ENCODE measurements at places on chromosomes 4 and X.

GRCh38 chr4:105451346-105451745, 22.5 kb downstream of the PPA2 start:
- DNase-seq = no peak

DNA sequence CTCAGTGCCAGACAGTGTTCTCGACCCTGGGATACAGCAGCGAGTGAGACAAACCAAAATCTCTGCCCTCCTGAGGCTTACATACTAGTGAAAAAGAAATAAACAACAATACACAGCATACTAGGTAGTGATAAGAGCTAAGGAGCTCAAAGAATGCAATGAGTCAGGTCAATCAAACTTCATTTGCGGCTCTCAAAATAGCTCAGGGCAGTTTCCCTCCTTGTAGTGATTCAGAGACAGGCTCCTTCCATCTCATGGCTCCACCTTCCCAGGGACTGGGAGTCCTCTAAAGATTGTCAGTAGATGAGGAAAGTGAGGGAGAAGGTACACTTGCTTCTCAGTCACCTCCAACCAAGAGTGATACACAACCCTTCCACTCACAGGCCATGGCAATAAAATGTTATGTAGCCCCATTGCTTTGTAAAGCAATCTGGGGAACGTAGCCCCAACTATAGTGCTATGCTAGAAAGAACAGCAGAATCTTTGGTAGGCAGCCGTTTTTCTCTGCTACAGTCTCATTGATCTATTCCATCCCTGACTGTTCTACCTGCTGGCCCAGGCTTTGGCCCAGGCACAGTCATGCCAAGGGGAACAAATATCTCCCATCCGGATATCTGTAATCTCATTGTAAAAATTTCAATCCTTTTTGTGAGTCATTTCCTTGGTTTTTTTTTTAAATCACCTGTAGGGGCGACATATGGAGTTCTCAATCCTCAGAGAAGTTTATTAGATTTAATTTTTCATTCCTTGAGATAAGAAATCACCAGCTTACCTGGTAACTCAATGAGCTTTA, 183.1 kb upstream of the S100G start:
- DNase-seq = no peak

DNA sequence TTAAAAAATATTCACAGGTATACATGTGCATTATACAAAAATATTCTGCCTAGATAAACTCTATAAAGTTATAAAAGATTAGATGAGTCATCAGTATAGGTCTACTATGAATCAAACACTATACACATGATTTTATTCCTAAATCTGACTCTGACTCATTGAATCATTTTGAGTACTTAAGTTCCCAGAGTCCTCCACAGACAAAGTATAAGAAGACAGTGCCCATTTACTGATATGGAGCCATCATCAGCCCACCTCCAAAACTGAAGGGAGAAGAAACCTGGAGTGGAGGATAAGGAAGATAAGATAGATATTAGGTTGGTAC, 28.7 kb upstream of the ANTXR2 start:
- DNase-seq = no peak

GRCh38 chrX:10015355-10015722, 48.2 kb downstream of the CLDN34 start:
- no peak for DNase-seq

- DNase-seq = no peak
Observed at GRCh38 chr4:52752936-52753335, 1.7 kb upstream of the ERVMER34-1 start.

GRCh38 chr4:100539706-100540105, 21.9 kb upstream of the EMCN start:
- no peak for DNase-seq
